ENCODE measurements at places on chromosomes 7 and 10.

DNA sequence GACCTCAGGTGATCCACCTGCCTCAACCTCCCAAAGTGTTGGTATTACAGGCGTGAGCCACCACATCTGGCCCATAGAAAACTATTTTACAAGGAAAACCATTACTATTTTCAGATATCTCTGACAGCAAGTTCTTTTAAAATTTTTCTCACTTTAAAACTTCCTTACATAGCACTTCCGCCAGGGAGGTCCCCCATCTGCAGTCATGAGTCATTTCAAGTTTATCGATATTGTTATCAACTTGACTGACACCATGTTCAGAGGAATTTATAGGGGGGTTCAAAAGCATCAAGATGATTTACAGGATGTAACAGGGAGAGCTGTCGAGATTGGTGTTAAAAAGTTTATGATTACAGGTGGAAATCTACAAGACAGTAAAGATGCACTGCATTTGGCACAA lies 88.8 kb downstream of the NRBF2 start:
- DNase-seq, result no peak

DNA sequence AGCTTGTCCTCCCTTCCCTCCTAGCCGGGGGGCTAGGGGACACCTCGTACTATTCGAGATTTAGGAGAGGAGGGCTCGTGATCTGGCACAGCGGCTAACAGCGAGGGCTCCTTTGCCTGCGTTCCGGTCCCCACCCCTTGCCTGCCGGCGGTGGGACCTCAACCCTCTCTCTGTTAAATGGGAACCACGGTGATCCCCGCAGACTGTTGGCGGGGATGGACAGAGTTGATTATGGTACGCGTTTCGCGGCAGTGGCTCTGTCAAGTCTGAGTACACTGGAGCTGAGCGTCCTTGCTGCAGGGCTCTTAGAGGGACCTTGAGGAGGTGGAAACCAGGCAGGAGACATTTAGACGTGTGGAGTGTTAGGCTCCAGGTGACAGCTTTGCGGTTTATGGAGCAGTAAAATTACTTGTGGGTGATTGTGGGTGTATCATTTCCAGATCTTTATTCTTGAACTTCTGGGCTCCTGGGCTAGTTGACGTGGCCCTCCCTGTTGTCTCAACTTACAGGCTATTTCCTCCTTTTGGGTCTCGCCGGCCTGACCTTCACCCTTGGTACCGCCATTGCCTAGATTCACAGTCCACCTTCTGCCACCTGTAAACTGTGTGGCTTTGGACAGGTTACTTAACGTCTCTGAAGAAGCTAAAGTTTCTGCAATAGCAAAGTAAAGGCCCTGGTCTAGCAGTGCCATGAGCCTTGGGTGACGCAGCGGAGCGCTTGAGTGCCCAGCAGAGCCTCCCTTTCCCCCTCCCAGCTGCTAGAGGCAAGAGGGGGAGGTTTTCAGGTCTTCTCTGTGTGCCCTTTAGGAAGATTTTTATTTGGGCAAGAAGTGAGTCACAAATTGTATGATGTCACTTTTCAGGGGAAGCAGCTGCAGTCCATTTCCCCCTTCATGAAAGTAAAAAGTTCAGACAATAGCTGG lies 739 bp downstream of the CASP7 start:
- peak; percentile 48 for DNase-seq

DNA sequence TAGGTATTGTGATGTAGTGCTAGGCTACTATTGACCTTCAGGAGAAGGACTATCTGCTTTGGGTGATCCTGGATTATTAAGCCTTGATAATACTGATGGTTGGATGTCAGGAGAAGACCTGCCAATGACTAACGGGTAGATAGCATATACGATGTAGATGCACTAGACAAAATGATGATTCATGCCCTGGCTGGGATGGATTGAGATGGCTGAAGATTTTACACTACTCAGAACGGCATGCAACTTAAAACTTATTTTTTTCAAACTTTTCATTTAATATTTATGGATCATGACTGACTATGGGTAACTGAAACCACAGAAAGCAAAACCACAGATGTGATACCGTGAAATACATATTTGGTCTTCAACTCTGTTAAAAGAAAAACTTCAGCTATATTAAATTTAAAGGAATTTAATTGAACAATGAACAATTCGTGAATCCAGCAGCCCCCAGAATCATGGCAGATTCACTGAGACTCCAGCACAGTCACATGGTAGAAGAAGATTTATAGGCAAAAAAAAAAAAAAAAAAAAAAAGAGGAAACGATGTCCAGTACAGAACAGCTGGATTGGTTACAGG lies 124.6 kb upstream of the CDK13 start:
- no peak for DNase-seq

GRCh38 chr7:22814261-22815208 lies 8.1 kb downstream of the TOMM7 start:
- DNase-seq, result no peak

- DNase-seq, result peak; percentile 8
Measured at GRCh38 chr7:30348083-30348560, 63.7 kb downstream of the ZNRF2 start.

DNA sequence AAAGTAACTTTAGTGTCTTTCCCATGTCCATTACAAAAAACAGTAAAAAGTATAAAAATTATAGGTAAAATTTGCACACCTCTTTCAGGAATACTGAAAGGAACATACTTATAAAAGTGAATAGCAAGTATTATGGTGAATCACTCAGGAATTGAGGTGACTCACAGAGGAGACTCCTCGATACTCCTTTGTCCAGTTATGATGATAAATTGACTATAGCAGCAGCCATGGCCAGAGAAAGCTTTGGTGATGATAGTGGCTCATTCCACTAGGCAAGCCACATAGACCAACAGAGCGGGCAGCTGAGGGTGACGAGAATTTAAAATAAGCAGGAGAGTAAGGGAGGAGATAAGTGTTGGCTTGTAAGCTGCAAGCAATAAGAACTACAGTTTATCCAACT lies 1231.1 kb upstream of the CELF2 start:
- no peak for DNase-seq

All from hepatocyte (in vitro differentiated cells).